ENCODE measurements at places on chromosomes 5 and 9.

DNA sequence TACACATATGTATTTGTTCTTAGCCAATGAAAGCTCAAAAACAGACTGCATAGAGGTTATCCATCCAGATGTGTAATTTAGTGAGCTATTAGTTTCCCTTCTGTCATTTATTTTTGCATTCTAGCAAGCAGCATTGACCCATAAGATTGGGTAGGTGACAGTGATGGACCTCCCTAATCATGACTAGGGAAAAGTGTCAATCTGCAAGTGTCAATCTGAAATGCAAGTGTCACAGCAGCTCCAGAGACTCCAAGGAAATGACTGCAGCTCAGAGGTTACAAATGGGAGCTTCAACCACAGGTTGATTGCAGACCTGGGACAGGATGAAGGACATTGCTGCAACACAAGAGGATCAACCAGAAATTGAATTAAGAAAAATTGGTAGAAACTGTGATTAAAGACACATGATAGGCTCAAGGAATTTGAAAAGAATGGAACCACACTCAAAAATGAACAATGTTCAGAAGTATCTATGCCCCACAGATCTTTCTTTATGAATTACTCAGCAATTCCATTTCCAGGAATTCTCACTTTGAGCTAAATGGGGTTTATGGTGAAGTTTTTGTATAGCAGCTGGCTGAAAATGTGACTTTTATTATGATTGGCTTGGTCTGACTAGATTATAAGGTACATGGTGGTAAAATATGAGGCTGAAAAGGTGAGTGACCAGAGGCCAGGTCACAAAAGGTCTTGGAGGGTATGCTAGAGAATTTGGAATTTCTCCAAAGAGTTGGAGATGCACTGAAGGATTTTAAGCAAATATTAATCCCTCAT is 59.6 kb upstream of the HTR4 start:
- DNase-seq: no peak

DNA sequence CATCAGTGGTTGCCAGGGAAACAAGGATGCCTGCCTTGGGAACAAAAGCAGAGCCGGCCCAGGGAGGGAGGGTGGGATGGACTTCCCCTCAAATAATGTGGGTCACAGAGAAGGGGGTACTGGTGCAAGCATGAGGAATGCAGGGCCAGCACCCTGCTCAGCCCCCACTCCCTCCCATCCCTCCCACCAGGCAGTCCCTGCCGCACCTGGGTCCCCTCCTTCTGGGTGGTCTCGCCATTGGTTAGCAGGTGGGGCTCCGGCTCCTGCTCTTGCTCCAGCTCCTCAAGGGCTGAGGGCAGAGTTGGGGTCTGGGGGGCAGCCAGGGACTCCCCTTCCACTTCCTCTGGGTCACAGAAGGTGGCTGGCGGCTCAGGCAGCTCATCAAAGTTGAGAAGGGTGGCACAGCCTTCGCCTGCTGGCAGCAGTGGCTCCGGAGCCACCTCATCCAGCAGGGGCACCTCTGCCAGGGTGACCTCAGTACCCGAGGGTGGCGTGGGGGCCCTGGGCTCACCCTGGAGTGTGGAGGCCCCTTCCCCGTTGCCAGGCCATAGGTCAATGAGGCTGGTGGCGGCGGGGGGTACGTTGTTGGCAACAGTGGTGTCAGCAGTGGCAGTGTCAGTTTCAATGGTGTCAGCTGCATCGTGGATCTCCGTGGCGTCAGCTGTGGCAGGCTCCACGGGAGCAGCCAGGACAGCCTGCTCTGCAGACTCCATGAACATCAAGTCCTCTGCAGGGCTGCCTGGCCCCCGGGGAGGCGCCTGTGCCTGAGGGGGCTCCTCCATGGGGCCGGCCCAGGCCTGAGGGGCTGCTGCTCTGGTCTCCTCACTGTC is 11.5 kb downstream of the PRR7 start:
- DNase-seq: no peak

DNA sequence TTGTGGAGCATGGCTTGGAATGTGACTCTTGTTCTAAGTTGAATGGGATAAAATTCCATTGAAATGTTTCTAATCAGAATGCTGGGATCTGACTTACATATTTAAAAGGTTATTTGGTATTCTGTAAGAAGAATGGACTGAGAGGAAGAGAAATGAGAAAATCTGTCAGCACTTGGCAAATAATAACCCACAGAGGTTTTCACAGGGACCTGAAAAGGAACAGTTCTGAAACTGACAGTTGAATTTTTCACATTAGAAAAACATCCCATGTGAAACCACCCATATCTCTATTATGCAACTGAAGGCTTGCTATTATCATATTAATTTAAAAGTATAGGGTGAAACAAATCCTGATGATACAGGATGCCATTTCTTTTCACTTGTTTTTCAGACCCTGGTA is 302.7 kb downstream of the EPB41L4A start:
- no peak for DNase-seq

DNA sequence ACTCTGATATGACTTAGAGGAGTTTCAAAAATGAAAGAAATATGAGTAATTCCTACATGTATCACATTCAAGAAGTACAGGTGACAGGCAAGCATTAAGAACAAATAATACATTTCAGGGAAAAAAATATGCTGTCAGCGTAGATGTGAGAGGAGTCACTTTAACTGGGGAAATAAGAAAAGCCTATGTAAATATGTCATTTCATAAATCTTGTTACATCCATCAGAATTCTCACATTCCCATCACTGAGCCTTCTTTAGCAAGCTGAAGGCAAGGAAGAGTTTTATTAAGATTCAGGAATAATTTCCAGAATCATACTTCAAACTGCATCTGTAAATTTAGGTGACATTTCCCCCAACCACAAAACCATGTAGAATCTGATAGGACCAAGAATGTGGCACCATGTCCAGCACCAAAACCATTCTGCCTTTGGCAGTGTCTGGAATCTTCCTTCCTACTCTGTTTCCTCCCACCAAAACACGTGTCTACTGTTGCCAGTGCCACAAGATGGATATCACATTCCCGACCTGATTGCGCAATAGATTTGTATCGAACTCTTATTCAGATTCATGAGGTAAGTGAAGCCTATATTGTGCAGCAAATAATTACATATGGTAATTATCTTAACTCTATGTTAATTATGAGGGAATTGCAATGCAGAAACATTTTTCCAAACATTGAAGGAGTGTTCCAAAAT is 690.9 kb downstream of the ISL1 start:
- no peak for DNase-seq

DNA sequence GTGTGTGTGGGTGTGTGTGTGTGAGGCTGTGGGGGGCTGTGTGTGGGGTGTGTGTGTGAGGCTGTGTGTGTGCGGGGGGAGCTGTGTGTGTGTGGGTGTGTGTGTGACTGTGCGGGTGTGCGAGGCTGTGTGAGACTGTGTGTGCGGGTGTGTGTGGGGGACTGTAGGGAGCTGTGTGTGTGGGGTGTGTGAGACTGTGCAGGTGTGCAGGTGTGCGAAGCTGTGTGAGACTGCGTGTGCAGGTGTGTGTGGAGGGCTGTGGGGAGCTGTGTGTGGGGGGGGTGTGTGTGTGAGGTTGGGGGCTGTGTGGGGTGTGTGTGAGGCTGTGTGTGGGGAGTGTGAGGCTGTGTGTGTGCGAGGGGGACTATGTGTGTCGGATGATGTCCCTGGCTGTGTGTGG is 23.2 kb downstream of the AHRR start:
- no peak for DNase-seq

GRCh38 chr9:83267741-83268140 is 204.8 kb upstream of the RASEF start:
- no peak for DNase-seq

- no peak for DNase-seq
Measured at GRCh38 chr9:129141066-129142041, 30.1 kb downstream of the PTPA start.

DNA sequence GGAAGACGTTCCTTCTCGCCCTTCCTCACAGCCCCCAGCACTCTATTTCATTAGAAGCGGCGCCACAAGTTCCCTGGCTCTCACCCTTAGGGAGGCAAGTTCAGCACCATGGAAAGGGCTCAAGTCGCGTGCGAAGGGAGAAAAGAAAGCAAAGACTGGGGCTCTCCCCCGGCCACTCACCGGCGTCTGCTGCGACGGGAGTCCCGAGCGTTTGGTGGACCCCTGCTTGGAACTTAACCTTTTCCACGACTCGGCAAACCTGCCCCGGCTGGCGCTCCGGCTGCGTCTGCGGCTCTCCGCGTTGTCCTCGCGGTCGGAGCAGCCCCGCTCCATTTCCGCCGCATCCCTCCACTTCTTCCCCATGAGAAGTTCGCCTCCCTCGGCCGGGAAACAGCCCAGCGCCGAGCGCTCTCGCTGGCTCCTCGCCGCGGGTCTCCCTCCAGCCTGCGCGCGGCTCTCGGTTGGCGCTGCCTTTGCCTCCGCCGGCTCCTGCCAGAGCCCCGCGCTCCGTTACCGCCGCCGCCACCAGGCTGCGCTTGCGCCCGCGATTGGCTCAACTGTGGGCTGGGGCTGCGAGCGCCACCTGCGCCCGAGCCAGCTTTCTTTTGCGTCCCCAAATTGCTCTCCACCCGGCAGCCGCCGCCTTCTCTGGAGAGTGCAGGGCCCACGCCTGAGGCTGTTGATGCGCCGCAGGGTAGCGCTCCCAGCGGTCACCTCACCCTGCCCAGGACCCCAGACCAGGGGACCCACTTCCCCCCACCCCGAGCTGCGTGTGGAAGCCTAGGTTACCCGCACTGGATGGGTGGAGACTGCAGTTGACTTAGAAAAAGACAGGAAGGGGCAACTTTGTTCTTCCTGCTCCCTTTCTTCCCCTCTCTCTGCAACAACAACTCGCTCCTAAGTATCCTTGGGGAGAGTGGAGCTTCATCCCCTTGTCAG is 321.6 kb downstream of the CEMIP2 start:
- DNase-seq: no peak

GRCh38 chr9:72755836-72756235 is 197.0 kb downstream of the ALDH1A1 start:
- DNase-seq: no peak

DNA sequence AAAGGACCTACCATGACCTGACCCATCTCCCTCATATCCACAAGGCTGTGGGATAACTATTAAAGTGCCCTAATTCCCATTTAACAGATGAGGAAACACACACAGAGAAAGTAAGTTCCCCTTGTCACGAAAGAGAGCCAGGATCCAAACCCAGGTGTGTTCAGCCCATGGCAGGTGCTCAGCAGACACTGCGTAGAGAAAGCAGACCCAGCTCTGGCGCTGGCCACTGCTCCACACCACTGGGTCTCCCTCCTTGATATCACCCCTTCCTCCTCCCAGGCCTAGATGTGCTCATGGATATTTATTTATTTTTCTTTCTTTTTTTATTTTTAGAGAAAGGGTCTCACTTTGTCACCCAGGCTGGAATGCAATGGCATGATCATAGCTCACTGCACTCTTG is 24.0 kb upstream of the CORO2A start:
- DNase-seq: no peak

DNA sequence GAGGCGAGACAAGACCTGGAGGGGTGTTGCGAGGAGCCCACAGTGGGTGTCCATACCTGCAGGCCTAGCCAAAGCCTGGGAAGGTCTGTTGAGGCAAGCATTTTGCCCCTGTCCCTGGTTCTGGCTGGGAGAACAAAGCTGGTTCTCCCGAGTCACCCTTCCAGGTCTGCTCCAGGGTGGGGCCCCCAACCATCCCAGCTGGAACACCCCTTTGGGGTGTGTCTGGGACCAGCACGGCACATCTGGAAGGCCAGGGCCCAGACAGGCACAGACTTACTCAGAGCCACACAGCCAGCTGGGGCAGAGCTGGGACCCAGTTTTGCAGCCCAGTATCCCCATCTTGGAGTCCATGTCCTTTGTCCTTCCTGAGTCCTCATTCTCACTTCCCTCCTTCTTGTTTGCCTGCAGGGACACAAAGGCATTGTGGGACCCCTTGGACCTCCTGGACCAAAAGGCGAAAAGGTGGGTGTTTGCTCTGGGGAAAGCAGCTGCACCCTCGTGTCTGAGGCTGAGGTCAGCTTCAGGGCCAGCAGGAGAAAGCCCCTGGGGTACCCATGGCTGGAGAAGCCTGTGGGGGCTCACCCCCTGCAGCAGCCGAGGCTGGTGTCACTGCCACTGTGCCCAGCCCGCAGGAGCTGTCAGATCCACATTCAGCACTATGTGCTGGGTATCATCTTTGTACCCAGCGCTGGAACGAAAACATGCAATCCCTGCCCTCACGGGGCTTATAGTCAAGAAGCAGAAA is 38.4 kb upstream of the ORM1 start:
- DNase-seq: no peak

DNA sequence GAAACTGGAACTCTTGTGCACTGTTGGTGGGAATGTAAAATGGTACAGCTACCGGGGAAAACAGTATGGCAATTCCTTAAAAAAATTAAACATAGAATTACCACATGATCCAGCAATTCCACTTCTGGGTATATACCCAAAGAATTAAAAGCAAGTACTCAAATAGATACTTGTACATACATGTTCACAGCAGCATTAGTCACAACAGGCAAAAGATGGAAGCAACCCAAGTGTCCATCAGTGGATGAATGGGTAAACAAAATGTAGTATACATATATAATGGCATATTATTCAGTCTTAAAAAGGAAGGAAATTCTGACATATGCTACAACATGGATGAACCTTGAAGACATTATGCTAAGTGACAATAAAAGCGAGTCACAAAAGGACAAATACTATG is 7.4 kb upstream of the SLC22A5 start:
- no peak for DNase-seq

GRCh38 chr9:18692268-18692667 is 218.3 kb downstream of the ADAMTSL1 start:
- DNase-seq: no peak

DNA sequence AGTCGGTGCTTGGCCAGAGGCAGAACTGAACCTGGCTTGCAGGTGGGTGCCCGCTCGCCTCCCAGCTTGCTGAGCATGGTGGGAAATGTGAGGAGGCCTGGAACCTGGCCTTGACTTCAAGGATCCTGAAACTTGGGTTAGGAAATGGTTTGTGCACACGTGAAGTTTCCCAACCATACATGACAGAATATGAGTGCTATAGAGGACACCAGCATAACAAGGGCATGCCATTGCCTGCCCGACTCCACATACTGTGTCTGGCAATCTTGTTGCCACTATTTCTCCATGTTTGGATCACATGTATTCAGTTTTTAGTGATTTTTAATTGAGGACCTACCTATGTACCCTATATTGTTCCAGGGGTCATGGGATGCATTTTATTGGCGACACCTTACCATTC is 177.6 kb upstream of the ANKRD55 start:
- no peak for DNase-seq

- DNase-seq: no peak
Measured at GRCh38 chr5:40828021-40828631, 6.9 kb downstream of the RPL37 start.

GRCh38 chr5:84014966-84015365 is 294.3 kb upstream of the HAPLN1 start:
- no peak for DNase-seq

All from activated T-helper 1 cell treated with anti-CD3 and anti-CD28 coated beads, Interleukin-2, amount 50 U/mL, for 16 hours (primary cell).